ENCODE measurements at places on chromosomes 4 and X. TPM values are rescaled to one million over a fixed set of nuclear protein-coding genes. Genes with fewer than 3 reads are reported as not detected.

GRCh38 chr4:79964400-79965211 is 108.4 kb downstream of the ANTXR2 start:
- DNase-seq = peak; percentile 51

- DNase-seq = no peak
Observed at GRCh38 chr4:37023504-37023903, 221.0 kb upstream of the NWD2 start.

The TBL1X gene
- polyA plus RNA-seq = 8.8 TPM

DNA sequence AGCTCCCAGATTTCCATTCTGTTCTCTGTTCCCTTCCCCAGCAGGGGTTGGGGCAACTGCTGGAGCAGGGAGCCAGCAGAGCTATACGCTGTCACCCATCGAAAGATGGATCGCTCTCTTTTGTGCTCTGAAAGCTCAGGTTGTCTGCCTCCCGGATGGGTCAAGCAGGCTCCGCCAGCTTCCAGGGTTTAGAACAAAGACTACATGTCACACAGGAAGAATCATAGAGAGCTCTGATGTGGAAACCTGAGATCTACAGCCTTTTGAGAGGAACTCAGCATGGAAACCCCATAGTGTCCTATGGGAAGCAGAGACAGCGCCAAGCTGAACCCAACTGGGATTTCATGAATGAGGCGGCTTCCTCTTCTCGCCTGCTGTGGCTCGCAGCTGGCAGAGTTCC is 205.4 kb downstream of the HS3ST1 start:
- no peak for DNase-seq

The SMIM31 gene
- 0.05 TPM for polyA plus RNA-seq

The PF4V1 gene
- polyA plus RNA-seq = not detected
